ENCODE measurements at places on chromosomes 11 and 22. TPM values are rescaled to one million over a fixed set of nuclear protein-coding genes. Genes with fewer than 3 reads are reported as not detected.

Gene DNAJB7
- total RNA-seq = not detected

DNA sequence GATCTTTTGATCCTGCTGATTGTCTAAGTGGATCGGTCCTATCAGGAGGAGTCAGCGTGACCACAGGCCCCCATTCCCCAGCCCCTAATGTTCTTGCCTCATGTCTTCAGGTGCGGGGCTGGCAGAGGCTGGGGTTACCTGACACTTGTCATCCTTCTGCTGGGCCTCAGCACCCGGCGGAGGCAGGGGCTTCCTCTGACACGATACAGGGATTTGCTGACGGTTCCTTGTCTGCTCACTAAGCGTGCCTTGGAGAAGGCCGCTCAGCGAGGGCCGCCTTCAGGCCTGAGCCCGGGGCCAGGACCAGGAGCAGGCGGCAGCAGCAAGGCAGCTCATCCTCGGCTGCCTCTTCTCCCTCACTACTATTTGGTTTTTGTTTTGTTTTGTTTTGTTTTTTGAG lies 45.7 kb upstream of the KCNQ1OT1 start:
- no peaks in the 10 kb centered on the region for H3K36me3 ChIP-seq
- H3K27ac ChIP-seq = no peak overlapping the region
- no peaks in the 10 kb centered on the region for H3K27me3 ChIP-seq

Gene PLAAT4
- total RNA-seq = 24.1 TPM

Gene MOGAT2
- total RNA-seq = not detected

- peaks cover 73% of the 10 kb centered on the region for H3K36me3 ChIP-seq
- peak overlapping the region; percentile 38 for H3K27ac ChIP-seq
Observed at GRCh38 chr11:44614281-44614775, 48.9 kb downstream of the CD82 start.

GRCh38 chr22:28560046-28560742 lies 119.4 kb downstream of the TTC28 start:
- no peak overlapping the region for H3K4me3 ChIP-seq
- DNase-seq = no peak
- H3K36me3 ChIP-seq = no peaks in the 10 kb centered on the region
- H3K4me1 ChIP-seq = no peaks in the 10 kb centered on the region
- no peak overlapping the region for H3K27ac ChIP-seq

- DNase-seq = no peak
- H3K4me3 ChIP-seq = no peak overlapping the region
- H3K27ac ChIP-seq = no peak overlapping the region
- no peaks in the 10 kb centered on the region for H3K4me1 ChIP-seq
- no peaks in the 10 kb centered on the region for H3K36me3 ChIP-seq
- H3K27me3 ChIP-seq = no peaks in the 10 kb centered on the region
Observed at GRCh38 chr22:22703715-22704114, 59.3 kb downstream of the GGTLC2 start.

Measured in activated CD8-positive, alpha-beta T cell treated with anti-CD3 and anti-CD28 coated beads for 36 hours (primary cell).